AG04450 (cell line): ENCODE measurements at places on chromosomes 7 and 10.

DNA sequence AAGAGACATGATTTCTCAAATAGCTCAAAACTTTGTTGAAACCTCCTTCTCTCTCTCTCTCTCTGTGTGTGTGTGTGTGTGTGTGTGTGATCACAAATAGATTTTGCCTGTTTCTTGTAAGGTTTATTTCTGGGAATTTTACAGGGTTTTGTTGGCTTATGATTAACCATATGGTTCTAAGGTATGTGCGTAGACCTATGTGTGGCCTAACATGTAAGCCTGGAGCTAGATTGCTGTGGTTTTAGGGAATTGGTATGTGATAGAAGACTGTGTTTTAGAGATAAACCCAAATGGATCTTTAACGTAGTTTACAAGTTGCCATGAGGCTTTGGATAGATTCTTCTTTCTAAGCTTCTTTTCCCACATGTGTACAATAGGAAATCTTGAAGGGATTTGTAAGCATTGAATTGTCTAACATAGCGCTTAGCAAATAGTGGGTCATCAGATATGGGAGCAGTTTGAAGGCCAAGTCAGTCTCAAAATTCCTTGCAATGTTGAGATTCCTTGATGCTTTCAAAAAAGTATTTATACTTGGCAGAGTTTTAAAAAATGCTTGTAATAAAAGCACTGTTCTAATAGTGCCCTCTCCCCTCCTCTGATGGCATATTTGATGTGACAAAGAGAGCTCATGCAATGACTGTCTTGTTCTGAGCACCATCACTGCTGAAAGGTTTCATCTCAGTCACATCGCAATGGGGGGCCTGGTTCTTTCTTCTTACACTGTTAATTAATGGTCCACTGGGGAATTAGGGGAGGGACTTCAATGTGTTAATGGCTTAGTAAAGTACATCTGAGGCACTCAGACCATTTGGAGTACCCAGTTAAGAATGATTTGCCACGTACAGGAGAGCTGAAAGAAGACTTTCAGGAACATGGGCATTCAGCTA is 118.2 kb downstream of the SNX10 start:
- DNase-seq, result no peak

DNA sequence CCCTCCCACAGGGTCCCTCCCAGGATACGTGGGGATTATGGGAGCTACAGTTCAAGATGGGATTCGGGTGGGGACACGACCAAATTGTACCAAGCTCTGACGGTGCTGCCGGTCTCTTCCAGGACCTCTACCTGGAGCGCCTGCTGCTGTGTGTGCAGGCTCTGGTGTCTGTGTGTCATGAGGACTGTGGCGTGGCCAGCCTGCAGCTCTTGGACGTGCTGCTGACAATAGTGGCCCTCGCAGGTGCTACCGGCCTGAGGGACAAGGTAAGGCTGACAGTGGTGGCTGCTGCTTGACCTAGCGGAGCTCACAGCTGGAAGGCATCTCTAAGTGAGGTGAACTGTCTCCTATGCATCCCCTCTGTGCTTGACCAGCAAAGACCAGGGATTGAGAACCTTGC is 34.5 kb upstream of the PRKAR1B start:
- DNase-seq, result no peak

DNA sequence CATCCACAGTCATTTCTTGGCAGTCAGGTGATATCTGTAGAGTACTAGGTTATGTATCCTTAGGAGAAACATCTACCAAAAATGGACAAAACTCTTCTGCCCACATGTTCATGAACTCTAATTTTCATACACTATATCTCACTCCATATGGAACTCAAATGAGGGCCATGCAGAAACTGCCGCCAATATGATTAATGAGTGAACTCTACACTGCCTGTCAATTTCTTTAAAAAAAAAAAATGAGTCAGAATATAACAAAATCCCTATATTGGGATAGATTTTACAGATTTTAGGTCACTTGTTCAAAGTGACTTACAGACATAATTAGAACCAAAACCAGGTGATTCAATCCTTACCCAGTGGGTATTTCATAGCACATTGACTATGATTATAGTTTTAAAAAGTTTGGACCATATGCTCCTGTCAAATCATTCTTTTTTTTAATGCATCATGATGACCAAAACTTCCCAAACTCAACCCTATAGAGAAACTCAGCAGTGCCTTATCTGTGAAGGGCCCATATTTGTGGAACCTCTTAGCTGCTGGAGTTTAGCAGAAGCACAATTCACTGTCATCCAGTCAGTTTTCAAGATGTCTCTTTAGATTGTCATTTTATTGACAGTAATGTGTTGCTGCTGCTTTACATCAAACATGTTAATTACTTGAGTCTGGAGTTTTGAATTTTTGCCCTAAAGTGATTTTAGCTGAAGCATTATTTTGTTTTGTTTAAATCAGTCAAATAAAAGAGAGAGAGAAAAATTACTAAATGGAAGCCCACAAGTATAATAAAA is 11.1 kb downstream of the LRRN3 start:
- no peak for DNase-seq

DNA sequence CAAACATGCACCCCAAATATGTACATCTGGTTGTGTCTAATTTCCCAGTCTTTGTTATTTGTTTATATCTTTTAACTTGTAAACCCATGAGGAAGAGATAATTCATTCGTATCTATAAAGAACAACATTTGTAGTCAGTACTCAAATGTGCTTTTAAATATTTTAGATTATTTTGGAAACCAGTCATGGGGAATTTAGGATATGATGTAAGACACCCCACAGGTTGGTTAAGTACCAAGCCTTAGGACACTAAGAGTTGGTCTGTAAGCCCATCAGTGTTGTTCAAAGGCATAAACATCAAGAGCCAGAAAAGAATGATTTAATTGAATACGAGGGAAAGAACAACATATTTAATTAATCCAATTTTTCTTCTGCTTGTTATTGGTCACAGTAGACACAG is 421.1 kb upstream of the SEMA3C start:
- DNase-seq, result no peak

DNA sequence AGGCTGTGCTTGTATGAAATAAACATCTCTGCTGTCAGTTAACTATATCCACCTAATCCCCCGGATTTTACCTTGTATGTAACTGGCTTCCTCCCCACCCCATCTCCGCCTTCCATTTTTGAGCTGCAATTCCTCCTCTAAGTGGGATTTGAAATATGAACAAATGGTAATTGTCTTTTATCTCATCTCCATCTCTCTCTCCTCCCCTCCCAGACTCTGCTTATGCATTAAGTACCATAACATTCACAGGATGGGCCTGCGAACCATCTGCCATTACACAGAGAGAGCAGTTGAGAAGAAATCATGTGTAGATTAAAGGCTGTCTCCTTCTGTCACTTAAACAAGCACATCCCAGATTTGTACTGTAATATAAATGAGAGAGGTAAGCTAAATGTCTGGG is 1169.9 kb downstream of the TYW1 start:
- no peak for DNase-seq

DNA sequence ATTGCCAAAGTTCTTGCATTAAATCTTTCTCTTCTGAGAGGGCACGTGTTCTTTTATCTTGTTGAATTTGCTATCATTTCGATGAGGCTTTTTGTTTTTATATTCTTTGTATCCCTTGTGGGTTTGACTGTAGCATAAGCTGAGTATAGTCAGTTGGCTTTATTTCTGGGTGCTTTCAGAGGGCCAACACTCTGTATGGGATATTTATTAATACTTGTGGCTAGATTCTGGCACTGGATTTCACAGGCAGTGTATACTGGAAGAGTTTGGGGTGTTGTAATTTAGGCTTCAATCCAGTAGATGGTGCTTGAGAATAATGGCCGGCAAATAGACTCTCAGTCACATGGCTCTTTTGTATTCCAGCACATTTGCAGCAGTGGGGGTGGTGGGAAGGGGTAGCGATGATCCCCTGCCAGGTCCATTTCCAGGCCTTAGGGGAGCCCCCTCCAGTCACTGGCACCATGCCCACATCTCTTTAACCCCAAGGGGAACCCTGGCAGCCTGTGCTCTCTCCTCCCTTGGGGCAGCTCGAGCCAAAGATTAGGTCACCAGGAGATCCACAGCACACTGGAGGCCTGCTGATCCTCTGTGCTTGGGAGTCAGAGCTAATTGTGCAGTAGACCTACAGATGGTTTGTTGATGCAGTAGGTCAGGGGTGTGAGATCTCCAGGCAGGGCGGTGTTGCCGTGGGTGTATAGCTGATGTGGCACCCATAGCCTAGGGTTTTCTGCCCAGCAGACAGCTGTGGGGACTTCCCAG is 81.8 kb downstream of the PTPN20 start:
- DNase-seq, result no peak
